ENCODE measurements at places on chromosomes 1 and 21.

DNA sequence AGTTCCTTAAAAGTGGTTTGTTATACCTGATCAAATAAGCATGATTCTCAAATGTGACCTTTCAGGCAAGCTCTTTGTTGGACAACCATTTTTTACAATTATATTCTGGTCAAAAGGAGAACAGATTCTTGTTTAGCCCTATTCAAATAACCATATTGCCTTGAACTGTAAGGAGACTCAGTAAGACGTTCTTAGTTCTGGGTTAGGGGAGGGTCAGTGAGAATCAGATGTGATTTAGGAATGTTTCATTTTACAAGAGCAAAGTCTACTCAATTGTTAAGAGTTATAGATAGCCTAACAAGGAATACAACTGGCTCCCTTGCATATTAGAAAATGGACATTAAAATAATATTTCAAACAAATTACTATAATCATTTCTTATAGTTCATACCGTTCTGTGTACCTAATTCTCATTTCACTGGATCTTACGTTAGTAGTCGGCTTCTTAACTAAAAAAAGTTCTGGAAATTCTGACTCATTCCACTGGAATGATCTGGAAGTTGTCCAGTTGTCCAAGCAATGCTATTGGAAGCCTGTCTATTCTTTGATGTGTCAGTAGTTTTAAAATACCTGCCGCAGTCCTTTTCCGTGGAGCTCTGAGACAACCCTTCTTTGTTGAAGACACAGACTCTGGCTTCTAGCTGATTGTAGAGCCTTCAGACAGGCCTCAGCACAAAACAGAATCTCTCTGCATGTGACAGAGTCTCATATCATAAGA is 88.8 kb downstream of the MAST2 start:
- DNase-seq, result no peak

DNA sequence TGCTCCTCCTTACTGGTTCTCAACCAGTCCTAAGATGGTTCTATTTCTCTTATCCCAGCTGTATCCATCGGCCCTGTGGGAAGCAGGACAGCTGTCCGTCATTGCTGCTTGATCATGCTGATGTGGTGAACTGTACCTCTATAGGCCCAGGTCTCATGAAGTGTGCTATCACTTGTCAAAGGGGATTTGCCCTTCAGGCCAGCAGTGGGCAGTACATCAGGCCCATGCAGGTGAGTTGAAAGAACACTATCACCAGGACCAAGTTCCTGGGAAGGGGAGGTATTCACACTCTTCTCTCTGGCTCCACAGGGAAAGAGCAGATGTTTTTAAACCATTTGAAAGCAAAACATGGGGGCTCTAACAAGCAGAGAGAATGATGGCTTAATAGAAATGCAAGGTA is 302.6 kb downstream of the PAPPA2 start:
- no peak for DNase-seq

GRCh38 chr1:247542811-247543210 is 6.1 kb upstream of the GCSAML start:
- no peak for DNase-seq

GRCh38 chr1:78075621-78076020 is 29.9 kb downstream of the GIPC2 start:
- DNase-seq, result no peak

GRCh38 chr1:167991546-167991945 is 54.7 kb upstream of the MPC2 start:
- no peak for DNase-seq

GRCh38 chr1:183734543-183735036 is 70.3 kb upstream of the RGL1 start:
- no peak for DNase-seq

DNA sequence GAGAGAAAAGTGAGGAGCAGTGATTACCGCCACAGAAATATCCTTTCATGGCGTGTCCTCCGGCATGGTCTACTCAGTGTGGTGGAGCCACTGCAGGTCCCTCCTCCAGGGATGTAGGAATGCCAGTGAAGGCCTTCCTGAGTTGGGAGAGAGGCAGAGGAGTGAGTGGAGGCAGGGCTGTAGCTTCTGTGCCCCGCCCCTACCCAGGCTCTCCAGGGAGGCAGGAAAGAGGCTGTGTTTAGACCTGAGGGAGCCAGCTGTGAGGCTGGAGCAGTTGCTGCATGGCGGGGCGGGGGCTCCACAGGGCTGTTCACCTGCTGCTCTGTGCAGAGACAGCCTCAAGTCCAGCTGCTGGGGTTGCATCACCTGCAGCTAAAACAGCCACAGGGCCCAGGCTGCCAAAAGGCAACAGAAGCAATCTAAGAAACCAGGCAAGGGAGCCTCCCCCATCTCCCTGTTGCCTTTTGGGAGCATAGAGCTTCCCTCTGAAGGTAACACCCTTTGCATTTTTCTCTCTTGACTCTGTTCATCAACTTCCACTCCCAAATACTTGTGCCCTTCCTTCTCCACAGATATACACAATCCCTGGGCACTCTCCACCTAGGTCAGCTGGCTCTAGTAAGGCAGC is 801 bp upstream of the ANXA9 start:
- DNase-seq, result no peak

DNA sequence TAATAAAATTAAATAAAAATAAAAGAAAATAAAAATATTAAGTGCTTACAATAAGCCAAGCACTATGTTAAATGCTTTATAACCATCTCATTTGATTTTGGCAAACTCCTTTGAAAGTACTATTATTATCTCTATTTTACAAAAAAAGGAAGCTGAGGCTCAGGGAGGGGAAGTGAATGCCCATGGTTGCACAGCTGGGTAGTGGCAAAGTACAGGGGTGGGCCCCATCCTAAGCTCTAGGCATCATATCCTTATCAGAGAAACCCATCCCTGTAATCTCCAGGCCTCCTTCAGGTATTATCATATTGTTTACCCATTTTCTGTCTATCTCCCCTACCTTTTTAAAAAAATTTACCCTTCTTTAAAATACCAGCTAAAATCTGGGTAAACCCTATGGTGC is 2.3 kb upstream of the MED18 start:
- no peak for DNase-seq

DNA sequence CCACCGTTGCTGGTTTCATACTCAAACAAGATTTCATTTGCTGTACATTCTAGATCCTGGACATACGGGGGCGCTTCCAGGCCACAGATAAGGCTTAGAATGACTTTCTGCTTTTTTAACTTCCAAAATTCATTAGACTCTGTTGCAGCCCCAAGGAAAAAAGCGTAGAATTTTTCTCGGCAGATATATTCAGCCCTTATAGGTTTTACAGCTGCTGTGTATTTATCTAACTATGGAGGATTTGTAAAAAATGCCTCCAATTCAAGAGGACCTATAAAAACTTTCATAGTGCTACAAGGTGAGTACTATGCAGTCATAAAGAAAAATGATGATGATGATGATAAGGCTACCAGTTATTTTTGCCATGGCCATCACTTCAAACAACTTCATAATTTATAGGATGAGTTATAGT is 51.6 kb downstream of the SLC30A10 start:
- no peak for DNase-seq

DNA sequence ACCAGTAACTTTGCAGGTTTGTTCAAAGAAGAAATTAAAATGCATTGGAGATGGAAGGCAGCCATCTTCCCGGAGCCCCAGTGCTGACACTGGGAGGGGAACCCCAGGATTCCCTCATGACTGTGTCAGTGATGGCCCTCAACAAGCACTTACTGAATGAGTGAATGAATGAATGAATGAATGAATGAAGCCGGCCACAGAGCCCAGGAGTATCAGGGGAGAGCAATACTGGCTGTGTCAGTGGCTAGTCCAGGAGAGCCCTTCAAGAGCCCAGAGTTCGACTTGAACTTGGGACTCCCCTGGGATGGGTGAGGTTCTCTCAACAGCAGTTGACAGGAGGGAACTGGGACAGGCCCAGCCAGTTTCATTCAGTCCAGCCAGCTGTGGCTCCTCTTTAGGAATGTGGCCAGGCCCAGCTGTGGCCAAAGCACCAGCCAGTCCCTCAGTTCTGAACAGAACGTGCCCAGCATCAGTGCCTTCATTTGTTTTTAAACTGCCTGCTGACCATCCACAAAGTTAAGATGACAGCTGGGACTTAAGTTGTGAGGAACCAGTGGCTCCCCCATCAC is 9.2 kb upstream of the ERG start:
- DNase-seq, result no peak

- no peak for DNase-seq
Measured at GRCh38 chr1:205688171-205689080, 8.1 kb upstream of the SLC45A3 start.

DNA sequence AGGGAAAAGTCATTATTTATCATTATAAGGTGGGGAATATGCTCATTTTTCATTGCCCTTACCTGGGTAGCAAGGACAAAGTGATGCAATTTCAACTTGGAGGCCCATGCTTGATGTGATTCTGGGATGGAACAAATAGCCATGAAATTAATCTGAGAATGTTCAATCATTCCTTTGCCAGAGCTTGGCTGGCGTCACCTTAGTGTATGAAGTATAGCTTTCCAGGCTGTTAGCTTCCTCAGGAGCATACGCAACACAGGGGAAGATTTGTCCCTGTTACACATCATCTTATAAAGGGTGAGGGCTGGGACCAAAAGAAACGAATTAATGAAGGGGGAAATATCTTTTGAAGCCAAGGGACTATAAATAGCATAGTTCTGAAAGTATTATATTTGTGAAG is 91.4 kb upstream of the DEPDC1 start:
- no peak for DNase-seq

DNA sequence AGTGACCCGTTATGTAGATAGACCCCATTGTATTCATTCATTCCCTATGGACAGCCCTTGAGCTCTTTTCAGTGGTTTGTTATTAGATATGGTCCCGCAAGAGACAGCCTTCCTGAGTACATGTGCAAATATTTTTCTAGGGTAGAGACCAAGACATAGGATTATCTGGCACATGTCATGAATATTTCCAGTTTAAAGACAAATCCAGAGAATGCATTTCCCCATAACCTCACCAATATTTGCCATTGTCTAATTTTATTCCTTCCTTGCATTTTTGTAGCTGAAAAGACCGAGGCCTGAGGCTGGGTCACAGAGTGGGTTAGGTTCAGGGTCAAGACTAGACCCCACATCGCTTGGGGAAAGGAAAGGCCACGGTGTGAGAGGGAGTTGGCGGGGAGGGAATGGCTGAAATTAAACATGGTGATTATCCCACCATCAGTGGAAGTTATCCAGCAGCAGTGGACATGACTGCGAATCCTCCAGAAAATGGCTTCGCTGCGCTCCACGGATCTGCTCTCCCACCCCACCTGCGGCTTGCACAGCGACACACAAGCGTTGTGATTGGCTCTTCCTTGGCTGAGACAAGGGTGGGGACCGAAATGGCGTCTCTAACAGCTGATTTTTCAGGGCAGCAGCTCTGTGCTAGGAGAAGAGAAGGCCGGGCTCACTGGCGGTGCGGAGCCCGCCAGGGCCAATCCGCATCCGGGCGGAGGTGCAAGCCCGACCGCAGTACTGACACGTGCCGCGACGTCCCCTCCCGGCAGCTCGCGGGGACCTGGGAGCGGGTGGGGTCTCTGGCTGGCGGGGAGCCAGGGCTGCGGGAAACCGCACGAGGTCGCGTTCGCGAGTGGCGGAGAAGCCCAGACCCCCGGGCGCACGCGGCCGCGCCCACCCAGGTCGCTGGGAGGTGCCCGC is 16.1 kb upstream of the STMN1 start:
- peak; percentile 48 for DNase-seq

- DNase-seq, result no peak
Measured at GRCh38 chr1:228405200-228405978, 1.2 kb downstream of the TRIM11 start.

DNA sequence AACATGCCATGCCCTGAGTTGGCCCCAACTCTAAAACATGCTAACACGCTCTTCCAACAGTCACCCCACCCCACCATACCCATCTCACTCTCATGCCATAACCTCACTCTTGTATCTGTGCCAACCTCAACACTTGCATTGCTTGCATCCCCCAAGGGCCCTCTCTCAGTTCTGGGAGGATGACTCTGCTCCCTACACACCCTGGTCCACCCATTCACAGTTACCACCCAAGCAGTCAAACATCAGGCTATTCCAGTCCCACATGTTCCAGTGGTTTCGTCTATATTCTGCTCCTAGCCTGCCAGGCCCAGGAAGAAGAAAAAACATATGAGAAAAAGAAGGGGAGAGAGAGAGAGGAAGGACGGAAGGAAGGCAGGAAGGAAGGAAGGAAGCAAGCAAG is 31.0 kb downstream of the GBP6 start:
- no peak for DNase-seq

DNA sequence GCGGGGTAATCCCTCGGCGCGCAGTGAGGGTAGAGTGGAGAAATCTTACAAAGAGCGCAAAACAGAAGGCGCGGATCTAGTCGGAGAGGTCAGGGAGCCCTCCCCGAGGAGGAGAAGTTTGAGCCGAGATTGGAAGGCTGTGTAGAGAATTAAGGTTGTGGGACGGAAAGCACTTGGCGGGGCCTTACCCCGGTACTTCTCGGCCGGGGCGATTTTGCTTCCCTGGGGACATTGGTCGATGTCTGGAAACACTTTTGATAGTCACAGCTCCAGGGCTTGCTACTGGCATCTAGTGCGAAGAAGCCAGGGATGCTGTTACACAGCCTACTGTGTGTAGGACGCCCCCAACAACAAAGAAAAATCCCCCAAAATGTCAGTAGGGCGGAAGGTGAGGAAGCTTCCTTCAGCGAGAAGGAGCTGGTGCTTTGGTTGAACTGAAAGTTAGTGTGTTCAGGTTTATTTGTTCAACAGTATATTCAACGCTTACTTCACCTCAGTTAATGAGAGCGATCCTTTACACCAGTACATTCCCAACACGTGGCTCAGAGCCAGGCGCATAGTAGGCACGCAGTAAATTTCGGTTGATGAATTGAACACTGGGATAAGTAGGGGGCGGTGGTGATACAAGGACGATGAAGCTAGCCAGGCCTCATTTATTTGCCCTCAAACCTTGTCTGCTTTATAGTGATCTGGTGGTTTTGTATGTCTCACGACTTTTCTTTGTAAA is 807 bp downstream of the CEP85 start:
- no peak for DNase-seq

DNA sequence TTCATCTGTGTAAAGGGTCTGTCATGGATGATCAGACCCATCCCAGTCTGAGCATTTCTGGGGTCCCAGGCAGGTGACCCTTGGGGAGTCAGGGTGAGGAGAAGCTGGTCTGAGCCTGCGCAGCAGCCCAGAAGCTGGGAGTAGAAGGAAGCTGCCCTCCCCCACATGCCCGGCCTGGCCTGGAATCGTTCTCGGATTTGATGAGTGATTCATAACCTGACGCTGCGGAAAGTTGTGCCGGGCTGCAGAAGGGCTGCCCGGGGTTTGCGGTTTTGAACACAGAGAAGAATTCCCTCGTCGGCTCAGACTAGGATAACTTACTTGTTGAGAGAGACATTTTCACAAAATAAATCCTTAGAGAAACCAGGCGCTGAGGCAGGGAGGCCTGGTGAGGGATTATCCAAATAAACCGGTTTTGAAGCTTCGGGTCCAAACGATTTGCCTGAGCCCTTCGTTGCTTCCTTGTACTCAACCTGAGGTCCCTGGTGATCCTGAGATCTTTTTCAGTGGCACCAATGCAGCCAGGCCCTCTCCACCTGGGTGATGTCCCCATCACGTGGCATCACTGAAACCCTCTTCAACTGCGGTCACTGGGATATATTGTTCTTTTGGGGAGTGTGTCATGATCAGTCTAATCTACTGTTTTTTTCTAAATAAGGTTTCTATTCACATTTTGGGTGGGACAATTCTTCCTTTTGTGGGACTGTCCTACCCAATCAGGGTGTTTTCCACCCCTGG is 29.2 kb downstream of the EPHB2 start:
- no peak for DNase-seq

GRCh38 chr1:153610811-153611301 is 2.1 kb downstream of the S100A16 start:
- no peak for DNase-seq

GRCh38 chr1:227793948-227794816 is 21.3 kb upstream of the PRSS38 start:
- no peak for DNase-seq

- no peak for DNase-seq
Measured at GRCh38 chr1:193325771-193326170, 139.4 kb upstream of the B3GALT2 start.
